ENCODE measurements at places on chromosomes 16 and 17.

DNA sequence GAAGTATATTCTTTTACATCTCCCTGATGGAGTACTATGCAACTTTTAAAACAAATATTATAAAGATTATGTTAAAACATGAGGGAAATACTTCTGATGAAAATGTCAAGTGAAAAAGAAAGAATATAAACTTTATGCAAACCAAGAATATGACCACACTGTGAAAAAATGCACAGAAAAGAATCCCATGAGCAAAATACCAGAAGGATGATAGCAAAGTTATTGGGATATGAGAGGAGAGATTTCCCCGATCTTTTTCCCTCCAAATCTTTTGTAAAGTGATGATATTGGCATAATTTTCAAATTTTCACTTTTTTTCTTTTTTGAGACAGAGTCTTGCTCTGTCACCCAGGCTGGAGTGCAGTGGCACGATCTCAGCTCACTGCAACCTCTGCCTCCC, 36.6 kb upstream of the SMURF2 start:
- no peak for DNase-seq

DNA sequence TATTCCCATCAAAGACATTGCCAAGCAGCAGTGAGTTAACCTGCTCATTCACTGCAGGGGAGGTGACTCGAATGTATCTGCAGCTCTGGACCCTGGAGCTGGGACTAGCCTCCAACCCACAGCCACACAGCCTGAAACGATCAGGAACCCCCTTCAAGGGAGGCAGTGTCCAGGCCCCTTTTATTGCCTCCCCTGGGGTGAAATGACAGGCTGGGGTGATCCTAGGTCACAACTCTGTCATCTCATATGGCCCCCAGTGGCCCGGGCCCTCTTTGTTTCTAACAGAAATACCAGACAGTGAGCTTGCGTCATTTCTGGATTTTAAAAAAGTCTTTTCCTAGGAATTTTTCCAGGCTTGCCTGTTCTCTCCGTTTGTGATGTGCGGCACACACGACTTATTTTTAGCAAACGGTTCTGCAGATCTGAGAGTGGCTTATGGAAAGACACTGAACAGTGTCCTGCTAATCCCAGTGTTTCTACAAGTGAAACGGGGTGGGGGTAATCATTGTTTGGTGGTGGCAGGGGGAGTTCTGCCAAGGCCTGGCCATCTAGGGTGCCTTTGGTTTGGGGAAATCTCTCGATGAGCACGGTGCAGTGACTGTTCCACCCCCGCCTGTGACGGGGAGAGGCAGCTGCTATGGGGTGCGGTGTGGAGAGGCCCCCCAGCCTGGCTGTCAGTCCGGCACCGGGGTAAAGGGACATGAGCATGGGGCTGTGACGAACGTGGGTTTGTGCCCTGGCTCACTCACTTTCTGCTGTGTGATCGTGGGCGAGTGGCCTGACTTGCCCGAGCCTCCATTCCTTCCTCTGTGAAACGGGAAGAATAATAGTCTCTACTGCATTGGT, 27.2 kb downstream of the NAGPA start:
- DNase-seq: no peak

DNA sequence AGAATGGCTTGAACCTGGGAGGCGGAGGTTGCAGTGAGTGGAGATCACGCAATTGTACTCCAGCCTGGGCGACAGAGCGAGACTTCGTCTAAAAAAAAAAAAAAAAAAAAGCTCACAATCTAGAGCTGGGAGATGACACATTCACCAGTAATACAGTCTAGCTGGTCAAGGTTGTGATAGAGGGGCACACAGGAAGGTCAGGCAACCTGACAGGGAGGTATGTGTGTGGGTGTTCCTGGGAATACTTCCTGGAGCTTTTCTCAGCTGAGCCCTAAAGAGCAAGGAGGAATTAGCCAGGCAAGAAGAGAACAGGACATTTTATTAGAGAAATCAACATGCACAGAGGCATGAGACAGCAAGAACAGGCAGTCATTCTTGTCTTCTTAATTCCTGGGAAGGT, 216.7 kb downstream of the SHISA9 start:
- DNase-seq: no peak

DNA sequence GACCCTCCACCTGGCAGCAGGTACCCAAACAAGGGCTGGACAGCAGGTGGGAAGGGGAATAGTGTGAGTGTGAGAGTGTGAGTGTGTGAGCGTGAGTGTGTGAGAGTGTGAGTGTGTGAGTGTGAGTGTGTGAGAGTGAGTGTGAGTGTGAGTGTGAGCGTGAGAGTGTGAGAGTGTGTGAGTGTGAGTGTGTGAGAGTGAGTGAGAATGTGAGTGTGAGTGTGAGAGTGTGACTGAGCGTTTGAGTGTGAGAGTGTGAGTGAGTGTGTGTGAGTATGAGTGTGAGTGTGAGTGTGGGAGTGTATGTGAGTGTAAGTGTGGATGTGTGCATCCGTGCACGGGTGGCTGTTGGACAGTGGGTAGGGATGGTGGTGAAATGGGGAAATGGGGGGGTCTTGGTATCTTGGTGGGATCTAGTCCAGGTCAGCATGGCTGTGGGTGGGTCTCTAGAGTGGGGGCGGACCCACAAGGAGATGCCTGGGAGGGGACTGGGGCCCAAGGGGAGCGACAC, 408 bp downstream of the ADGRG1 start:
- no peak for DNase-seq

GRCh38 chr17:50949128-50949988, 83.2 kb upstream of the TOB1 start:
- no peak for DNase-seq

DNA sequence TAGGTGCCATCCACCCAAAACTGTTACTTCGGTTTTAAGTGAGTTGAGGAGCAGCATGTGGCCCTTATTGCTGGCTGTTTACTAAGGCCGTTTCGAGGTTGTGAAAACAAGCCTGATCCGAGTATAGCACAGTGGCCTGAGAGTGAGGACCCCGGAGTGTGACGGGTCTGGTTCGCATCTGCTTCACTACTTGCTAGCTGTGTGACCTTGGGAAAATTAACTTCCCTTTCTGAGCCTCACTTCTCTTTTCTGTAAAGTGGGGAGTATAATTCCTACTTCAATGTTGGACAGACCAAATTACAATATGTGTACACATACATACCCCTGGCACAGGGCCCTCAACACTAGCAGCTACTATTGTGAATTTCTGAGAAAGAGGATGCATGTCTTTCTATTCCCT, 11.7 kb upstream of the HEATR6 start:
- DNase-seq: no peak

- no peak for DNase-seq
Observed at GRCh38 chr16:58699151-58699550, 14.6 kb upstream of the SLC38A7 start.

DNA sequence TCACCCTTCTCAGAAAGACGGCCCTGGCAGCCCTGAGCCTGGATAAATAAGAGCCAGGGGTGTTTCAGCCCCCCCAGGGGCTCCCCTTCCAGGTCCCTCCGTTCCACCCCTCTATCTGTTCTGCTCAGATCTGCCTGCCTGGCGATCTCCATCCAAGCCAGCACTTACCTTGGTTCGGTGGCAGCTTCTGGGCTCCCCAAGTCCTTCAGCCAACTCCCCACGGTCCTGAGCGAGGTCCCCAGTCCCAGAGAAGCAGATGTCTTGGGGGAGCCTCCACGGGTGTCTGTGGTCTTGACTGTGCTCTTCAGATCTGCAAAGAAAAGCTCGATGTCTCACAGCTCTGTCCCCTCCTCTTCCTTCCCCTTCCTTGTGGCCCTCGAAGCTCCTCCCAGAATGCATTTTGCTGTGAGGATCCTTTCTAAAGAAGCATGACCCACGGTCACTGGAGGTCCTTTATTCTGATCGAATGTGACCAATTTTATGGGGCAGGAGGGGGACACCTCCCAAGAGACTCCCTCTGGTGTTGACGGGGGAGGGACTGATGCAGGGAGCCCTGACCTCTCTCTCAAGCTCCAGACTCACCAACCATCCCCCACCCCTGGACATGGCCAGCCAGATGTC, at the start of gene PIK3R6:
Gene PIK3R6 (minus strand): TSS at position 314 of the 621 bp plus-strand sequence. CDS start 17,880 bp downstream, outside the sequence.
- DNase-seq: no peak

GRCh38 chr16:60230666-60231065, 1496.5 kb upstream of the GOT2 start:
- no peak for DNase-seq

DNA sequence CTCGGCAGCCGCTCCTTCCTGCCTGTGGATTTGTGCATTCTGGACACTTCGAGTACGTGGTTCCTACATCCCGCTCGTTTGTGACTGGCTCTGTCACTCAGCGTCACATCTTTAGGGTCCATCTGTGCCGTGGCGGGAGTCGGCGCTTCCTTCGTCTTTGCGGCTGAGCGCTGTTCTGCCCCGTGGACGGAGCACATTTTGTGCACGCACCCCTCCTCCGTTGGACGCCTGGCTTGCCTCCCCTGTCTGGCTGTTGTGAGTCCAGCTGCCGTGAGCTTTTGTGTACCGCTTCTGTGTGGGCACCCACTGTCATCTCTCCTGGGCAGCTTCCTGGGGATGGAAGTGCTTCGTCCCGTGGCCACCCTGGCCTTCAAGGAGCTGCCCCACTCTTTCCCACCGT, 6.4 kb downstream of the ZNF469 start:
- no peak for DNase-seq

DNA sequence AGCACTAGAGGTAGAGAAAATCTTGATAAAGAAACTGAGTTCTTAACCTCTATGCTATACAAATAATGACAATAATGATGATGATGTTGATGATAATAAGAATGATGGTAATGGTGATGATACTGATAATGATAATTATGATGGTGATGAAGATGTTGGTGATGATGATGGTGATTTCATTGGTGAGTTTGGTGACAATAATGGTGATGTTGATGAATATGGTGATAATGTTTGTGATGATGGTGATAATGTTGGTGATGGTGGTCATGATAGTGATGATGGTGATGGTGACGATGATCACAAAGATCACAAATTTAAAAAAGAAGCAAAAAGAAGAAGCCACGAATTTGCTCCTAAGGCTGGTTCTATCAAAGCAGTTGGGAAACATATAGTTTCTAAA, 519.0 kb upstream of the C16orf82 start:
- DNase-seq: no peak

DNA sequence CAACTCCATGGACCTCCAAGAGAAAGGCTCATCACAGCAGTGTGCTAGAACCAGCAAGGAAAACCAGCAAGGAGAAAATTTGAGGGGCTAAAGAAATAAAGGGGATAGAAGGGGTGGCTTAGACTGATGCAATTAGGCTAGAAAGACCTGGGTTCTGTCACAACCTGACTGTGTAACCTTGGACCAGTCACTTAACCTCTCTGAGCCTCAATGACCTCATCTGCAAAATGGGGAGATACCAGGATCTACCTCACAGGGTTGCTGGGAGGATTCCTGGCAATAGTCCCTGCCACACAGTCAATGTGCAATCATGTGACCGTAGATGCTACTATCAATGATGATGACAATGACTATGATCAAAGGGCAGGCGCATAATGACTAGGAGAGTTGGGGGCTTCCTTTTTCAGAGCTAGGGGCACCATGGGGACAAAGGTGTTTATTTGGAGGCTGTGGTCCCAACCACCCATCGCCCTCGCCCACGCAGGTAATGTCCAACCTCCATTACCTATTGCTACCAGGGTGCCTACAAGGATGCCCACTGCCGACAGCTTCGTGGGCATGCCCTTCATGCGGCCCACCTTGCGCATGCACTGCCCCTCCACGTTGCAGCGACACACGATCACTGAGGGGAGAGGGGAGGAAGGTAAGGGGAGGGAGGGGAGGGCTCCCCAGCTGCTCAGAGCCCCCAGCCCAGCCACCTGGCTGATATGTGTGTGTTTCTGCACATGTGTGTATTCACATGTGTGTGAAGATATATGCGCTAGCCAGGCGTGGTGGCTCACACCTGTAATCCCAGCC, 9.7 kb downstream of the CDH16 start:
- DNase-seq: no peak

DNA sequence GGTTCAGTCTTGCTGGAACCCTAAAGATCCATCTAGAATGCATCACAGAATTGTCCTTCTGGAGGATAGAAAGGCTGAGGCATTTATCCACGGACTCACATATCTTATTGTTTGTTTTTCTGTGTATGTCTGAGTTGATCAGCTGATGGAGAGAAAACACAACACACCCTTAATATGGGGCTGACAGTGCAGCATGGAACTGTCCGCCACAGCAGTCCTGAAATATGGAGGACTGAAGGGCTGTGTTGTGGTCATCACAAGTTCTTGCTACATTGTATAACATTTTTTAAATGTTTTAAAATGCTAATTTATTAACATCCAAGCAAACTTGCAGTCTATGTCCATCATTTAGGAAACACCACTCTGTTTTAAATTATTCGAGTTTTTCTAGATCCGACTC, 448.9 kb upstream of the ERCC4 start:
- no peak for DNase-seq

GRCh38 chr17:10557422-10557821, 8.0 kb upstream of the MYH2 start:
- no peak for DNase-seq

- no peak for DNase-seq
Observed at GRCh38 chr16:84067640-84068039, 25.0 kb upstream of the SLC38A8 start.

GRCh38 chr17:66957951-66958579, 6.4 kb upstream of the CACNG4 start:
- DNase-seq: no peak

- no peak for DNase-seq
Observed at GRCh38 chr17:60253048-60253447, 103.3 kb downstream of the CA4 start.

DNA sequence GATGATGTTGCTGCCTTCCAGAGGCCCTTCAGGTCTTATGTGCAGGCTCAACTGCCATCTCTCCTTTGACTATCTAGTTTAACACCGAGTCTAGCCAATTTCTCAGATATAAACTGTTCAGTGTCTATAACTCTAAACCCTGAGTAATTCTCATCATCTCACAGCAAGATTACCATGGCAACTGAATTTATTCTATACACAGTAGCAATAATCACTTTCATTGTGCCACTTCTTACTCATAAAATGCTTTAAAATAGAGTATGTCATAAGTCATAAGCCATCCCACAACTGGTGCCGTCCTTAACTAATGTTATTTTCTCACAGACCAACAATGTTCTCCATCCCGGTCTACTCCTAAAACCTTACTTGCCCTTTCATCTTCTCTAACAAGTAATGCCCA, 45.0 kb downstream of the SYNRG start:
- no peak for DNase-seq

GRCh38 chr17:38732376-38733281, 2.5 kb downstream of the CISD3 start:
- no peak for DNase-seq

- no peak for DNase-seq
Observed at GRCh38 chr17:28545787-28546415, 6.5 kb downstream of the UNC119 start.

- DNase-seq: no peak
Observed at GRCh38 chr17:80664217-80664790, 119.7 kb downstream of the RPTOR start.

- DNase-seq: no peak
Observed at GRCh38 chr17:34909040-34909439, 52.2 kb downstream of the CCT6B start.

GRCh38 chr17:65931246-65932149, 260.4 kb downstream of the CEP112 start:
- DNase-seq: no peak

GRCh38 chr17:19311016-19311415, 51.5 kb downstream of the B9D1 start:
- DNase-seq: no peak

GRCh38 chr16:89024546-89025060, 47.6 kb upstream of the CBFA2T3 start:
- no peak for DNase-seq

- DNase-seq: no peak
Observed at GRCh38 chr16:74026373-74027281, 270.0 kb upstream of the PSMD7 start.

All from stimulated activated CD4-positive, alpha-beta T cell treated with anti-CD3 and anti-CD28 coated beads, Interleukin-1b, Interleukin-23, amount 100 ng/mL, for 24 hours (primary cell).